ENCODE measurements at places on chromosomes 7 and 10. TPM values are rescaled to one million over a fixed set of nuclear protein-coding genes. Genes with fewer than 3 reads are reported as not detected.

Gene AGMO
- total RNA-seq = 0.04 TPM

Gene GLRX3
- 192 TPM for total RNA-seq

Gene SPDYE6
- total RNA-seq = not detected

Gene ZFAND2A
- 33.2 TPM for total RNA-seq

Gene EPO
- not detected for total RNA-seq

Measured in kidney epithelial cell (primary cell).